Psoas muscle (tissue), 8 donors: ENCODE measurements at places on chromosomes 7 and 10. TPM values are rescaled to one million over a fixed set of nuclear protein-coding genes. Genes with fewer than 3 reads are reported as not detected.

- DNase-seq = no peak
Measured at GRCh38 chr7:92043637-92044036, 90.6 kb downstream of the CYP51A1 start.

LRRTM3 gene
- 0.01 TPM for polyA plus RNA-seq

TCF7L2 gene
- polyA plus RNA-seq = 3.4 TPM

DNA sequence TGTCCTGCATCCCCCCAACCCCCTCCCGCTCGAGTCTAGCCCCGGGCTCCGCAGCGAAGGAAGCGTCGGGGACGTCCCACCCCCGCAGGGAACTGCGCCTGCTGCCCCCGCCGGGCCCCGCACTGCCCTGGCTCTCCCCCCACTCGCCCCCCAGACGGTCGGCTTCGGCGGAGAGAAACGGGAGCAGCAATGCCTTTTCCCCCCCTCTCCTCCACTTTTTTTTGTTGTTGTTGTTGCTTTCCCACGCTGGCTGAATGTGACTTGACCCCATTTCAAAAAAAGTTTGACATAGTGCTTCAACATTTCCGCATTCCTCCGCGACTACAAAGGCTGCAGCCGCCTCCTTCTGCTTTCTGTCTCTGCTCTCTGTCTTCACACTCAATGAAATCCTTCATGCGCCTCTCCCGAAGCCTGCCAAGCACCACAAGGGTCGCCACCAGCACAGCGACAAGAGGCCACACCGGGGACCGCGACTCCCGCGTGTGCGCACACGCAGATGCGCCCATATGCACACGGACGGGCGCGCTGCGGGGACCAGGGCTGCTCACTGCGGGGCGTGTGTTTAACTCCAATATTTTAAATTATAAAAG, 1.0 kb downstream of the CDK6 start:
- peak; percentile 37 for DNase-seq

DNA sequence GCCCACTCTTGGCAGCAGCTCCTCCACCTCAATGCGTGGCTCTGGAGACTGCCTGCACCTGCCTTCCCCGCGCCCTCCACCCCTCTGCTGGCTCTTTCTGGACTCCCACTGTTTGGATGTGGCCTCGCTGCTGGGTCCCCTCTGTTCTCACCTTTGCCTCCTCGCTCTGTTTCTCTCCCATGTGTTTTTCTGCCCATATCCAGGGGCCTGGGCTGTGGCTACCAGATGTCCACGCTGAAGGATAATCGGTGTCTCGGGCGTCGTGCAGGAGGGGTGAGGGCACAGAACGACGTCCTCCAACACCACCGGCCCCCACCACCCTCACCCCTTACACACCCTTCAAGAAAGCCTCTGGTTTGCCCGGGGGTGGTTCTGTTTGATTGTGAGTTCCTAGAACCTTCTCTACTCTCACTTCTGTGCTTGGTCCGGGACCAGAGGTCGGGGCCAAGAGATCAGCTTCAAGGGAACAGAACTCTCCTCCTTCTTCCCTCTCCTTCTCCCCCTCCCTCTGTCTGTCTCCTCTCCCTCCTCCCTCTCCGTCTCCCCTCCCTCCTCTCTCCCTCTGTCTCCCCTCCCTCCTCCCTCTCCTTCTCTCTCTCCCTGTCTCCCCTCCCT, 31.7 kb downstream of the AP5Z1 start:
- no peak for DNase-seq

DNA sequence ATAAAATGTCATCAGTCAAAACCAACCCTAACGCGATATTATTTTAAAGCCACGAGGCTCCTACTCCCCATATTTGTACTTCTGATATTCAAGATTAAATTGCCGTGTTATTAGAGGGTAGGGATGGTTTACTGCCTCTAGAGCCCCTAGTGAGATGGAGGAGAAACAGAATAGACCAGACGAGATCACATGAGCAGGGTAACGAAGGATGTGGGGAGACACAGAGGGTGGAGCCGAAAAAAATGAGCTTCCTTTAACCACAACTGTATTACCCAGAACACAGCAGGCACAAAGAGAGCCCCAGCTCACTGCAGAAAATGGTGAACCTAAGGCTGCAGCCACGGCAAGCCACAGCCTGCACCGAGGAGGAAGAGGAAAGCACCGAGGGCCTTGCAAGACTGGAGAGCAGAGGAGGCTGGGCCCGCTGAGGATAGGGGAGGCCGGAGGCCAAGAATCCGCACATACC, 14.3 kb downstream of the ZC3HAV1 start:
- peak; percentile 54 for DNase-seq

NUP205 gene
- polyA plus RNA-seq = 16.5 TPM

- no peak for DNase-seq
Measured at GRCh38 chr10:79429751-79430150, 15.7 kb downstream of the ZCCHC24 start.

- DNase-seq = no peak
Measured at GRCh38 chr7:36103837-36104561, 49.1 kb upstream of the EEPD1 start.

DNA sequence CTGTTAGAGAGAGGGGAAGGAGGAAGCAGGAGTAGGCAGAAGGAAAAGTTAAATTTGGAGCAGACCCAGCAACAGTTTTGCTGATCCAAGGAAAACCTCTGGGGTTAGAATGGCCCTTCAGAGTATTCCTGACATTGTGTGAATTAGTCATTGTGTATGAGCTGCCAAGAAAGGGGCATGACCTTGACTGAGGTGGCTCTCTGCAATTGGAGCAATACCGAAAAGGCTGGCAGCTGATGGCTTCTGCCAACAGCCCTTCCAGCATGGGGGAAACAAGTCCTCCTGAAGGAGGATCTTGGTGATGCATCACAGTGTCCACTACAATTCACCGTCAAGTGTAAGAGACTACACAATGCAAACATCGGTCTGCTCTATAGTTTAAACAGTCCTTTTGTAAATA, 20.6 kb upstream of the WASL start:
- no peak for DNase-seq

DNA sequence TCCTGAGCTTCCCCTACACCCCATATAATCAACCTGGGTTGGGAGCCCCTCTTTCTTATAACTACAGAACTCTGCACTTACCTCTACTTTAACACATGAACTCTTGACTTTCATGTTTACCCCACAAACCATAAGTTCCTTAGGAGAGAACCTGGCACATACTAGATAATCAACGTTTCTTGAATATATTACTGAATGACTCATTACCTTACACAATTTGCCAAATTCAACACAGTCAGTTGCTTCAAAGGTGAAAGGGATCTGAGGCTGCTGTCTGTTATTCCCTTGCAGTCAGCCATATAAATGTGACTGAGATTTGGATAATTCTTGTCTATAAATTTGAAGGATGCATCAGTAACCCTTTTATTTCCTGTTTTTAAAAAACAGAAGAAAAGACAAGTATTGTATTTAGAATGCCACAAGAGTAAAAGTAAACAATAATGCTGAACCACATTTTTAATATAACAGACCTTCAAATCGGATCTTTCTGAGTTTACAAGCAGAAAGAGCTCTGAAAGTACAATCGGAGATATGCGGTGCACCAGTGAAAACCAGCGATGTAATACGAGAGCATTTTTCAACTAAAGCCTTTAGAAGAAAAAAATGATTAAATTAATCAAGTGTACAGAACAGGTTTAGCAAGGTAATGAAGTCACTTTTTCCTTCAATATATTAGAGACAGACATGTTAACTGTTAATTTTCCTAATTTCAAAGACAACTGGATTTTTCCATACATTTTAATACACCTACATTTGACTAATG, 29.5 kb upstream of the LRRC17 start:
- DNase-seq = no peak

GRCh38 chr7:29442146-29442545, 121.5 kb upstream of the PRR15 start:
- DNase-seq = no peak

- DNase-seq = no peak
Measured at GRCh38 chr10:122521011-122521410, 39.5 kb upstream of the DMBT1 start.

- DNase-seq = no peak
Measured at GRCh38 chr10:79277579-79278269, 69.5 kb upstream of the PPIF start.

DNA sequence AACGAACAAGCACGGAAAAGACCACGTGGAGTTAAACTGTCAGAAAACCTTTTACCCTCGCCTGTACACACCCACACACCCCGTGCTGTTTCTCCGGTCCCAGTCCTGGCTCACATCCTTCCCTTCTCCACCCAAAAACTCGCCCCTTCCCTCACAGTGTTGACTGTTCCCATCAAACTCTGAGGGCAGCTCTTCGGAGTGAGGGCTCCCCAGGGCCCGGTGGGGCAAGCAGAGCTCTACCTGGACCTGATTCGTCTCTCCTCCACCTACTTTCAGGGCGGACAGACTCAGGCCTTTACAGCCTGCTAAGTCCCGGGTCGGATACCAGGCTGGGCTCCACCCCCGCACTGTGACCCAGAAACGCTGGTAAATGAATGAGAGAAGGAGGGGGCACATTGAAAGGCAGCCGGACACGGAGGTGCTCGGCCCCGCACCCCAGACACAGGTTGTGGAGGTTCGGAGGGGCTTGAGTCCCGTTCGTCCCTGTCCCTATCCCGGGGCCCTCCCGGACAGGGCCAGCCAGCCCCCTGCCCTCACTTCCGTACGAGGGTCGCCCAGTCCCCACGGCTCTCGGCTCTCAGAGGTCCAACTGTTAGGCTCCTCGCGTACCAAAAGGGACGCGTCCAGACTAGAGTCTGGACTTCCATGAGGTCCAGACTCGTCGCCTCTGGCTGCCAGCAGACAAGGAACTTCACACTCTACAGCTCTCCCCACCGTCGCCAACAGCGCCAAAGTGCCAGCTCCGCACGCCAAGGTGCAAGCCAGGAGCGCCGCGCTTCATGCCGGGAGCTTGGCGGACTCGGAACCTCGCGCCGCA, 31.7 kb upstream of the ASL start:
- DNase-seq = peak; percentile 83

KCNIP2 gene
- polyA plus RNA-seq = 1.1 TPM

PSD gene
- polyA plus RNA-seq = 1.0 TPM

DNA sequence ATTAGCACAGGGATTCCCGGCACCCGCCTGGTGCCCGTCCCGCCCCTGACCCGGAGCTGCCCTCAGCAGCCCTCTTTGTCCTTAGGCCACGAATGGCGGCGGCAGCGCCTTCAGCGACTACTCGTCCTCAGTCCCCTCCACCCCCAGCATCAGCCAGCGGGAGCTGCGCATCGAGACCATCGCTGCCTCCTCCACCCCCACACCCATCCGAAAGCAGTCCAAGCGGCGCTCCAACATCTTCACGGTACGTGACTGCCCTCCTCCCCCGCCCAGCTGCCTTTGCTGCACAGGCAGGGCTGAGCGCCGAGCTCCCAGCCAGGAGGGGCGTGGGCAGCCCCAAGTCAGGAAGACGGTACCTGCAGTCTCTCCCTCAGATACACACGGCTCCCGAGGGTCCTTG, 33.6 kb downstream of the AGAP3 start:
- DNase-seq = no peak

NME8 gene
- polyA plus RNA-seq = not detected

SEMA3E gene
- 0.04 TPM for polyA plus RNA-seq

- DNase-seq = no peak
Measured at GRCh38 chr10:103849212-103849877, 6.0 kb downstream of the SH3PXD2A start.

DNA sequence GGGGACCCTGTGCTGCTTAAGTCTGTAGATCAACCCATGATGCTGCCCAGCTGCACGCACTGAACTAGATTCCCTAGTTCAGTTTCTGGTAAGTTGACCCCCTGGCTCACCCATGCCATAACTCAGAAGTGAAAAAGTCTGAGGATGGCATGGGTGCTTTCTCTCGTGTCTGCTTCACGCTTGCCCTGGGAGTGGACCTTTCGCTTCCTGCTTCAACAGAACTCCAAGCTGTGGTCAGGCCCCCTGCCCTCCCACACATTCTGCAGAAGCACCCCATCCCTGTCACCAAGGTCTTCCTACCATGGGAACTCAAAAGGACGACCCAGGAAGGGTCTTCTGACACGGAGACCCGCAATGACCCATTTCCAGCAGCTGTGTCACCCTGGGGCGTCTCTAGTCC, 39.9 kb downstream of the LRRC18 start:
- DNase-seq = no peak

- no peak for DNase-seq
Measured at GRCh38 chr10:65123120-65123519, 1601.9 kb downstream of the REEP3 start.

LIPF gene
- 0.74 TPM for polyA plus RNA-seq

- DNase-seq = no peak
Measured at GRCh38 chr10:62960416-62960815, 144.2 kb upstream of the EGR2 start.

GRCh38 chr10:20892011-20892585, 5.0 kb downstream of the NEBL start:
- no peak for DNase-seq

- no peak for DNase-seq
Measured at GRCh38 chr10:133262696-133263095, 14.0 kb downstream of the ADAM8 start.

DNA sequence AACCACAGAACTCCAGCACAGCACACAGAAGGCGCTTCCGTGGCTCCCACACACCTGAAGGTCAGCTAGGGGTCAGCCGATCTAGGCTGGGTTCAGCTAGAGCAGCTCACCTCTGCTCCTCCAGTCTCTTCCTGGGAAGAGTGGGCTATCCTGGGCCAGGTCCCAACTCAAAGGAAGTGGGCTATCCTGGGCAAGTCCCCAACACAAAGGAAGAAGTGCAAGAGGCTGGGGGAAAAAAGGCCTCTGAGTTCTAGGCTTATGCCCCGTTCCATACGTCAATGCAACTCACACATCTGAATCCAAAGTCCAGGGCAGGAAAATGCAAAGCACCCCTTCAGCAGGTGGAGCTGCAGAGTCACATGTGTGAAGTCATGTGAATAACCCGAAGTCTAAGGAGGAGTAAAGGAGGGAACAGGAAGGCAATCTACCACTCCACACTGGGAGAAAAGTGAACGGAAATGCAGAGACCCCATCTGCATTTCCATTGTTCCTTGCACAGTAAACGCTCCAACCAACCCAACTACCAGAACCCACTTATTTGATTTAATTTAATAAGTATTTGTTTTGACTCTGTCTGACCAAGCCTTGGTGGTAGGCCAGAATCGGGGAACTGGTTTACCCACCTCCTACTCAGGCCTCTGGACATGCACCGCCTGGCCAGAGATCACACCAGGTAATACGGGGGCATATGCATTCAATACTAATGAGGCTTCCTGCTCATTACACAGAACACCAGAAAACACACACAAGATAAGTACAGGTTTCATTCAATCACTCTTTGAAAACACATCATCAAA, 95.5 kb upstream of the RNF32 start:
- no peak for DNase-seq

GRCh38 chr7:92156990-92157389, 22.0 kb downstream of the LRRD1 start:
- DNase-seq = no peak

DNA sequence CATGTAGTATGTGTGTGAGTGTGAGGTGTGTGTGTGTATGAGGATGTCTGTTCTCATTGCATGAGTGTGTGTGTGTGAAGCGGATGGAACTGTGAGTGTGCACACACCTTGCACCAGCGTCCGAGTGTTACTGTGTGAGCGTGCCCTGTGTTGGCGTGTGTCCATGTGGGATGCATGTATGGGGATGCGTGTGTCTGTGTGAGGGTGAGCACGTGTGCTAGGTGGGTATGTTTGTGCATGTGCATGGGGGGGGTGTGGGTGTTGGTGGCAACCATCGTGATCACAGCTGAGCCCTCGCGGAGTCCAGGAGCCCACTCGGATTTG, 6.4 kb downstream of the KNDC1 start:
- no peak for DNase-seq

GRCh38 chr10:75472685-75473084, 41.3 kb downstream of the LRMDA start:
- no peak for DNase-seq

ACBD5 gene
- 18.4 TPM for polyA plus RNA-seq

GCK gene
- polyA plus RNA-seq = 0.08 TPM

- DNase-seq = no peak
Measured at GRCh38 chr7:148813890-148814289, 70.2 kb downstream of the EZH2 start.

PSTK gene
- 5.5 TPM for polyA plus RNA-seq
